ENCODE measurements at places on chromosomes 5 and 9.

GRCh38 chr9:78807286-78807685, 510.4 kb downstream of the PSAT1 start:
- no peak for DNase-seq

DNA sequence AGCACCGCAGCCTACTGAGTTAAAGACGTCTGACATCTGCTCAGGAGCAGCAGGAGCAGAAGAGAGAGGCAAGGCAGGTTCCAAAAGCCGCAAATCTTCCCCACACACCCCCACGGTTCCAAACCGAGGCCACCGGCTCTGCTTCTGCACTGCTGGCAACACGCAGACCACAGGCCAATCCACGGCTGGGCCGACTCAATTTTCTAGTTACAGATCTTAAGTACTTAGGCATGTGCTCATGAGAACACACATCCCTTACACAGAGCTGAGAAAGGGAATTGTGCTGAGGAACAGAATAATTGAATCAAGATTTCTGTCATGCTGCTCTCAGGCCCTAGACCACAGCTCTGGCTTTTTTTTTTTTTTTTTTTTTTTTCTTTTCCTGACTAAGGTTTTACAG, 32.6 kb downstream of the PAX5 start:
- no peak for DNase-seq

GRCh38 chr5:171418982-171419687, at the start of gene FGF18:
TSS of gene FGF18 (plus strand) at chr5:171419647. CDS start at chr5:171420200, 553 bp downstream.
- DNase-seq = peak; percentile 49

- DNase-seq = no peak
Measured at GRCh38 chr9:6488395-6488794, 75.4 kb downstream of the UHRF2 start.

GRCh38 chr9:83582029-83582428, 40.9 kb upstream of the IDNK start:
- no peak for DNase-seq

Data from activated CD4-positive, alpha-beta T cell treated with anti-CD3 and anti-CD28 coated beads, Interleukin-2, Interleukin-6, amounts not matched to agents 100 ng/mL and 50 ng/mL, durations not matched to agents 16 hours and 8 hours (primary cell).